Non-pigmented ciliary epithelial cell (primary cell): ENCODE measurements at places on chromosomes 13 and 19.

DNA sequence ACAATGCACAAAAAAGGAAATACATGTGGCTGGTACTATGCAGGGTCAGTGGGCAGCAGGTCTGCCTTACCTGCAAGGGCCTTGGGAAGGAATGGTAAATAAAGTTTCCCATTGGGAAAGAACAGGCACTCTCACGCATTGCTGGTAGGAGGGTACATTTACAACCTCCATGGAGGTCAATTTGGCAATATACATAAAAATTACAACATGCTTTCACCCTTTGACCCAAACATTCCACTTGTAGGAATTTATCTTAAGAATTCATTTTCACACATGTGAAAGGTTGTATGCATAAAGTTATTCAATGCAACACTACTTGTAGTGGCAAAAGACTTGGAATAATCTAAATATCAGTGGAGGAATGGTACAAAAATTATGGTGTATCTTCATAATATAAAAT is 216.4 kb downstream of the DLEU7 start:
- no peak for DNase-seq

GRCh38 chr19:4516199-4516938 is 1.9 kb downstream of the PLIN4 start:
- no peak for DNase-seq

GRCh38 chr19:50359328-50359818 is 6.1 kb downstream of the NAPSA start:
- DNase-seq, result no peak

DNA sequence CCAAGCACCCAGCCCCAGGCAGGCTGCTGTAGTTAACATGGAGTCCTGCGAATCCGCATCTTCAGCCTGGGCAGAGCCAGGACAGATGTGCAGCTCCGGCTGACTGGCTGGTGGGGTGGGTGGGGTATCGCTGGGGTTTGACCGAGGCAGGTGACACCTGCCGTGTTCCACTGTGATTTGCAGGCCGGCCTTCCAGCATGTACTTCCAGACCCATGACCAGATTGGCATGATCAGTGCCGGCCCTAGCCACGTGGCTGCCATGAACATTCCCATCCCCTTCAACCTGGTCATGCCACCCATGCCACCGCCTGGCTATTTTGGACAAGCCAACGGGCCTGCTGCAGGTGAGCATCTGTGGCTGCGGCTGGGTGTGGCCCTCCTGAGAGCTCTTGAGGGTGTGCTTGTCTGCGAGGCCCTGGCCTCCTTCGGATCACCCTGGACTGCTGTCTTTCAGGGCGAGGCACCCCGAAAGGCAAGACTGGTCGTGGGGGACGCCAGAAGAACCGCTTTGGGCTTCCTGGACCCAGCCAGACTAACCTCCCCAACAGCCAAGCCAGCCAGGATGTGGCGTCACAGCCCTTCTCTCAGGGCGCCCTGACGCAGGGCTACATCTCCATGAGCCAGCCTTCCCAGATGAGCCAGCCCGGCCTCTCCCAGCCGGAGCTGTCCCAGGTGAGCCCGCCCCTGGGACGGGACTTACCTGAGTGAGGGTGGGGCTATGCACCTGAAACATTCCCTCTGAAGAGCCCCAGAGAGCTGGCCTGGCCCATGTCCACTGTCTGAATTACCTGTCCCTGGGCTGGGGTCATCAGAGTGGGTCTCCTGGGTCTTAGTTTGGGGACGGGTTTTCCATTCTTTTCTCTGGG is 30.6 kb downstream of the CERS1 start:
- no peak for DNase-seq

GRCh38 chr19:35641515-35642151 is at the start of gene ETV2:
ETV2 (plus strand) TSS chr19:35641745; CDS start chr19:35642461, 716 bp downstream.
- DNase-seq, result no peak

DNA sequence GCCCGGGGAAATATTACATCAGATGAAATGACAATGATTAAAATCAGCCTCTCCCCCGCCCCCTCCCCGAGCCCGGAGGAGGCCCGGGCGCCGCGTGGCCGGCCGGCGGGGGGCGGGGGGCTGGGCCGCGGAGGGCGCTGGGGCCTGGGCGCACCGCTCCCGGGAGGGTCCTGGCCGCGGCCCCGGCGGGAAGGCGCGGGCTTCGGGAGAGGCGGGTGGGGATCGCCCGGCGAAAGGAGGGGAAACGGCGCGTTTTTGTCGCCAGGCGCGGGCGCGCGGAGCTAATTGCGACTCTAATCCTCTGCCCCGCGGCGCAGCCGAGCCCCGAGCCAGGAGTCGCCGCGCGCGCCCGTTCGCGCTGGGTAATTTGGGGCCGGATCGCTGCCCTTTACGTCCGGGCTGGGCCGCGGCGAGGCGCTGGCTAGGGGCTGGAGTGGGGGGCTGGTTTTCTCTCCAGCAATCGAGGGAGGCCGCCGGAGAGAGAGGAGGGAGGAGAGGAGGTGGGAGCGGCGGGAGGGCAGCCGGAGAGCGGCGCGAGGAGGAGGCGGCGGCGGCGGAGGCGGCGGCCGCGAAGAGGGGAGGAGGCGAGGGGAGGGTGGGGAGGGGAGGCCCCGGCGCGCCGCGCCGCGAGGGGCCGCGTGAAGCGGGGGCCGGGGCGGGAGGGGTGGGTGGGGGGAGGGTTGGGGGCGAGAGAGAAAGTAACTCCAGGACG is at the start of gene KCTD15:
KCTD15 (plus strand) TSS at position 707 of the 712 bp plus-strand sequence. CDS start 3,585 bp downstream, outside the sequence.
- no peak for DNase-seq

- no peak for DNase-seq
These were observed 41.4 kb downstream of the DEDD2 start for GRCh38 chr19:42175952-42176648.

DNA sequence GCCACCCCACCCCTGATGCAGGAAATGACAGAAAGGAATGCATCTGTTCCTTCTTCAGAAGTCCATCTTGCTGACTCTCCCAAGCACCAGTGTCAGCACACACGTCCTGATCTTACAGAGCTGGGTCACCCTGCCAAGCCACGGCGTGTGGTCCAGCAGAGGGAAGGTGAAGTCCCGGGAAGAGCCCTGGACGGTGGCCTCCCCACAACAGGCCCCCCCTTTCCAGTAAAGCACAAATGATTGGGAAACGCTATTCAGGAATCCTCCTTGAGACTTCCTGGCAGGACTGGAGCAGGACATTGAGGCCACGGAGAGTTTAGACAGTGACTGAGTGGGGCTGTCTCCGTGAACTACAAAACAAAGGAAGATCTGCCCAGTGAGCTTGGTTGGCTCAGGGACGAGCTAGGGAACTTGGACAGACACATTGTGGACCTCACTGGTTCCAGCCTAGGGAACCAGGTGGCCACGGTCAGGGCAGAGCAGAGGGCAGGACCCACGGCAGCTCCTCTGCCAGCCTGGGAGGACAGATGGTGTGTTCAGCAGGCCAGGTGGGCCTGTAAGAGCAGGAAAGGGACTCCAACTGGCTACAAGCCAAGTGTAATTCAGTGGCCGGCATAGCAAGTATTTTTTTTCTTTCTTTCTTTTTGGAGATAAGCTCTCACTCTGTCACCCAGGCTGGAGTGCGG is 41.7 kb downstream of the ELL start:
- DNase-seq, result no peak

DNA sequence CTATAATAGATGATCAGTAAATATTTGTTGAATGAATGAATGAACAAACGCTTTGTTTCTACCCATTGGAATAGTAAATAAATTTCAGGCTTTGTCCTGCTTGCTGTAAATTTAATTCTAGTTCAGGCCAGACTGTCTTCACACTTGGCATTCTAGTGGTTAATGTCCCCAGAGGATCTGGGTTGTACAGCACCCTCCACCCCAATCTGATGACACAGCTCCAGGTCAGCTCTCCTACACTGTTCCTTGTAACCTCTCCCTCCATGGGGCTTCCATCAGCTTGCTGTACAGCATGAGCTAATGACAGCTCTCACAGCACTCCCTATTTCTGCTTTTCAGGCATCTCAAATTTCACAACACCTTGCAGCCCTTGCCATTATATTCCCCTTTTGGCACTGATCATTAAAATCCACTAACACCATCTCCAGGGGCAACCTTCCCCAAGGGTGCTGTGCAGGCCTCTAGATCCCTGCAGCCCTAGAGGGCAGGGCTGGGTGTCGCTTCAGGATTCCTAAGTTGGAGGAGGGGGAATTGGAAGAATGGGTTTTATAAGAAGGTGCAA is 12.7 kb upstream of the KL start:
- no peak for DNase-seq

DNA sequence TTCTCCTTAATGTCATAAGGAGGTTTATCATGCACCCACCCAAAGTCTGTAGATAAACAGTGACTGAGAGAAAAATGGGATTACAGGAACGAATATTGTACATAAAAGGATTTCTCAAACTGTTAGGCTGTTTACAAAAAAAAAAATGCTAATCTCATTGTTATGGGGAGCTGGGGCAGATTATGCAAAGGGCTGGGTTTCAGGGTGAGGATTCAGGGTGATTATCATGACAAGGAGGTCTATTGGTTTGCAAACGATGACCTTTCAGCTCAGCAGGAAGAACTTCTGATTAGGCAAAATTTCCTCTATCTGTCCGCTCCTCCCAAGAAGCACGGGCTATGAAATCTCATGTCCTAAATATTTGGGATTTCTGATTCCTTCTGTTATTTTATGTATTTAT is 41.4 kb downstream of the NLRP12 start:
- no peak for DNase-seq

- DNase-seq, result no peak
These were observed 59.4 kb downstream of the ZDHHC20 start for GRCh38 chr13:21399741-21400140.

GRCh38 chr13:39494633-39495032 is 108.4 kb downstream of the LHFPL6 start:
- DNase-seq, result no peak

- DNase-seq, result peak; percentile 78
These were observed 83.6 kb upstream of the KLF12 start for GRCh38 chr13:74217811-74218210.

- DNase-seq, result no peak
These were observed 150.5 kb downstream of the UGGT2 start for GRCh38 chr13:95902741-95903140.

DNA sequence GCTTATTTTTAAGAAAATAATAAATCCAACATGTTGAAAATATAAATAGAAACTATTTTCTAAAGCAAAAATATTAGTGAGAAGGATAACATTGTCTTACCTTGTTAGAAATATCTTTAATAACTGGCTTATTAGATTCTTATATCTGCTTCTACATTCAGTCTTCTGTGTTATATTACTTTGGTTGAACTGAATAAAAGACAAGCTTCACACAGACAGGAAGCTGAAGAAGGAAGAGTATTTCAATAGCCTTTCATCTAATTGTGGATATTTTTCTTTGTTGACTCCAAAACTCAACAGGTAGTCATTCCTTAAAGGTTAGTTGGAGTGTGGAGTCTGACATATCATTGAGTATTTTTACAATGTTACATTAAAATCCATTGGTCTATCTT is 10.9 kb downstream of the SETDB2 start:
- DNase-seq, result no peak
